ENCODE measurements at places on chromosomes 5 and 9. TPM values are rescaled to one million over a fixed set of nuclear protein-coding genes. Genes with fewer than 3 reads are reported as not detected.
A peak's percentile ranks its signal among the peaks of the same experiment; 100 is the strongest.

- no peak for DNase-seq
These were observed 436.9 kb downstream of the MED10 start for GRCh38 chr5:5941486-5941885.

DNA sequence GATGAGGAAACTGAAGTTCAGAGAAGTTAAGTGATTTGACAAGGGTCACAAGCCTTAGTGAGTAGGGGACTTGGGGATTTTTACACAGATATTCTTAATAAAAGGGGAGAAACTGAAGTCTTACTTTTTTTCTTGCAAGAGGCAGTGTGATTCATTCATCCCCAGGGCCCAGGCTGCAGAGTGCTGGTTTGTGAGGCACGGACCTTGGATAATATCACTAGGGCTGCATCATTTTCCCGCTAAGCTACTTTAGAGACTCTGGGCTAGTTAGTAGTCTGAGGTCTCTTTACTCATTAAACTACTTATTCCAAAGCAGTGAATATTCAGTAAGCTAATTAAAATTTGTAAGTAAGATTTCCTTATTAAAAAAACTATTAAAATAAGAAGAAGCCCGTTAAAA, 195.0 kb downstream of the PBX3 start:
- no peak for DNase-seq

DNA sequence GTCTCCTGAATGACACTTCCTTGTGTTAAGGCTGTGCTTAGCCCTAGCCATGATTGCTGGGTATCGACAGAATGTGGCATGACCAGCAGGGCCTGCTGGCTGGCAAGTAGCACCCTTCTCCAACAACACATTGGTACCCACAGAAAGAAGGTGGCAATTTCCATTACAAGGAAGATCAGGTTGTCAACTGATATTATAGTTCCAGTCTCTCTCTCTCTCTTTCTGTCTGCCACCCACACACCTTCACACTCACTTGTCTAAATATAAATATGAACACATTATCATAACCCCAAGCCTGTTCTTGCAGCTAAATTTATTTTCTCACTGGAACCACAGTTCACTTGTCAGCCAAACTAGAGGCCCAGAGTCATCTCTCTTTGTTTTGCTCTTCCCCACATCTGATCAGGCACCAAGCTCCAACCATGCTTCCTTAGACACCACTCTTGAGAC, 408.1 kb upstream of the PIK3R1 start:
- no peak for DNase-seq

- DNase-seq, result no peak
These were observed 65.8 kb upstream of the COL5A1 start for GRCh38 chr9:134575901-134576176.

- DNase-seq, result no peak
These were observed 9.1 kb upstream of the ANXA2R start for GRCh38 chr5:43049236-43049635.

- DNase-seq, result no peak
These were observed 64.5 kb downstream of the PAM start for GRCh38 chr5:102819634-102820033.

- DNase-seq, result no peak
These were observed 79.3 kb downstream of the PTPN3 start for GRCh38 chr9:109418827-109419226.

DNA sequence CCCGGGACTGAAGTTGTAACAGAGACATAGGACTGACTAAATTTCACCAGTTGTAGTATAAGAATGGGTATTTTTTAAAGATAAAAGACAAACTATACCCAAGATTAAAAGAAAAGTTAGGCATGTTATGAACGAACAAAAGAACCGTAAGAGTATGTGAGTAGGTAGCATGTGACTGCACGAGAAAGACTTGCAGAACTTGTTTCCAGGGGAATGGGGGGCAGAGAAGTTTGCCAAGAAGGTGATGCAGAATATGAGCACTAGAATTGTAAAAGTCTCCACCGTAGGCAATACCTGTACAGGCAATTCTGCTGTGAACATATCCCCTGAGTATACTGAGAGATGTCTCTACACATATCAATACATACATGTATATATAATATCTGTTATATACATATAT, 614.7 kb downstream of the PRELID2 start:
- DNase-seq, result no peak

DNA sequence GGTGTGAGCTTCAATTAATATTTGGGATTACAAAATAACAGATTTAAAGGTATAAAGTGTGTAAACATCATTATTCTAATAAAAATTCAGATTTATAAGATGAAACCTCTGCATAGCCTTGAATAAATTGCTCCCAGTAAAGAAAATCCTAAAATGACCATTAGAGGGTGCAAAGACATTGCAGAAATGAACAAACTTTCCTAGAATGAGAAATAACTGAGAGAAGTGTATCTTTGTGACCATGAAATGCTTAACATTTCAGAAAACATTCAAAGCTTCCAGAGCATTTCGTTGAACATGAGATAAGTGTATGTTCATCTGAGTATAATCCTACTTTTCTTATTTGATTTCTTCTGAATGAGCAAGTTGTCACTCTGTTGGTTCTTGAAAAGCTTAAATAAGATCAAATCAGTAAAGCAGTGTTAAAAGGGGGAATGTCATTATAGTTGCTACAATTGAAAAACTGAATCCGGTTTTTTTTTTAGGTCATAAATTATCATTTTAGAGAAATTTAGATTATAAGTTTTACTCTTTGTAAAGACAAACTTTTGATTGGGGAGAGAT, 24.7 kb upstream of the NUDT12 start:
- DNase-seq, result no peak

GRCh38 chr5:9716838-9717281, 86.7 kb upstream of the TAS2R1 start:
- no peak for DNase-seq

- DNase-seq, result peak; percentile 11
These were observed 41.6 kb upstream of the EXOC3 start for GRCh38 chr5:401146-402034.

DNA sequence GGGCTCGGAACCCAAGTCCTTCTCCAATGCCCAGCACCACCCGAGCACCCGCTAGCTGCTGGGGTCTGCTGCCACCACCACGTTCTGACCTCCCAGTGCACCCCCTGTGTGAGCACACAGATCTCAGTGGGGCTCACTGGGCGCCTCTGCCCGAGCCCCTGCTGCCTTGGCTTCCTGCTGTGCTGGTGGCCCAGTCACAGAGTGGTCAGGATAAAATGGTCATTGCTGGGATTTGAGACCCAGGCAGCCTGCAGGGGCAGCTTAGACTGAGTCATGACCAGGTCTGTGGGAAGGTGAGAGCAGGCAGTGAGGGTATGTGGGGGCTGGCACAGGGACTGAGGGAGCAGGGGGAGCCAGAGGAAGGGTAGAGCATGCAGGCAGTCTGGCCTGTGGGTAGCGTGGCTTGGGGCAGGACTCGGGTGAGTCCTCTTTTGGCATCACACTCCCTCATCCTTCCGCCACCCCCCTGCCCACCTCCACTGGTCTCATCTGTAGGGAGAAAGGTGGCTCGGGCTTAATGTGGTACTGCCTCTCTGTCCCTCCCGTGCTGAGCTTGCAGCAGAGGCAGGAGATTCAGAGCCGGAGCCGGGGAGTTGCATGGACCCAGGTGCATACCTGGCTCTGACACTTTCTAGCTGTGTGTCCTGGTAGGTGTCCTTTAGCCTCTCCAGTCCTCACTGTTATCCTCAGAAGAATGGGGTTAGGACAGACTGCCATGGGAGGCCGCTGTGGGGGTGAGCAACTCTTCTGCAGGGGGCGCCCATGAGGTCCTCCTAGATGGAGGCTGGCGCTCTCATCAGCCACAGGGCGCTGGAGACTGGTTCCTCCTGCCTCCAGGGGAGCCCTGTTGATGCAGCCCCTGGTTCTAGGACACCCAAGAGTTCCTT, 32.1 kb downstream of the USP20 start:
- DNase-seq, result no peak

DNA sequence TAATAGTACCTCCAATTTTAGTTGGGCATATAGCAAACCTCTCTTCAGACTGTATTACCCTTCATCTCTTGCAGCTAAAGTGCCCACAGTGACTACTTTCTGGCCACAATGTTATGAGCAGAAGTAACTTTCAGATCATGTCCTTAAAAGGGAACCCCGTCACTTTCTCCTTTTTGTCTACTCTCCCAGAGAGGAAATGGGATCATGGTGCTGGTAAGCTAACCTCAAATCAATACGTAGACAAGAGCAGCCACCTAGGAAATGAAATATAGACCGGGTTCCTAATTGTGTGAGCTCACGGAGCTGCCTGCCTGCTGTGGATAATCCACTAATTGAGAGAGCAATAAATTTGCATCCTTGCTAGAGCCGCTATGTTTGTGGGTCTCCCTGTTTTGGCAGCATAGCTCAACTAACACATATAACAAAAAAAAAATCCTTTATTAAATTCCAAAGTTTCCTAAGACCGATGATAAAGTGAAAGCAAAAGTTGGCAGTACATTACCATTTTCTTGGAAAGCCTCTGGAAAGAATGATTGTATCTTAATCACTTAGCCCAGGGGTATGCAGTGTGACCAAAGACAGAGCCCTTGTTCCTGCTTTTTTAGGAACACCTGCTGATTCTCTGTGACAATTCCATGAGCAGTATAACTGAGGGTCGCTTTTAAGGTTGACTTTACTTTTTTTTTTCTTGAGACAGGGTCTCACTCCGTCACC, 5.6 kb upstream of the IL7R start:
- DNase-seq, result no peak

DNA sequence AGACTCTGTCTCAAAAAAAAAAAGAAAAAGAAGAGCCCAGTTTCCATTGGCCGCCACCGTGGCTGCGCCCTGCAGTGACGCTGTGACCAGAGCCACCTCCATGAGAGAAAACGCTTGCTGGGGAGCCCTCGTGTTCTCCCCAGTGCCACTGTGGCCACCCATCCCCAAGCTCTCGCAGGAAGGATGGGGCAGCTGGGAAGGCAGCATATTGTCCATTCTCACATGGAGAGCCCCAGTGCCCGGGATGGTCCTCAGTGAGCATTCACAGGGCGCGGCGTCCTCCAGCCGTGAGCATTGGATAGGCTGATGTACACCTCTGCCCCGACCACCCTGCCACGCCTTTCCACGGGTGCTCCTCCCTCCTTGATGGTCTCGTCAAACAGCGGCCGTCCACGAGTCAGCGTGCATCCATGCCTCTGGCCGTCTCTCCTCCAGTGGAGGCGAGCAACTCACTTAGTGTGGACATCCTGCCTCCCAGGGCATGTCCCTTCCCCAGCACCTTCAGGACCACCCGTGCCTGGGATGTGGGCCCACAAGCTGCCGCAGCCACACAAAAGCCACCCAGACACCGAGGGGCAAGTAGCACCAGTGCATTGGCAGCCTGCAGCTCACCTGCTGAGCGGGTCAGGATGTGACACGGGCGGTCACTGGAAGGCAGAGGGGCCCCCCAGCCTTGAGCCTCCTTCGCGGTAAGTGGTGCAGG, 23.4 kb upstream of the SLC6A19 start:
- DNase-seq, result no peak

- no peak for DNase-seq
These were observed 136.4 kb upstream of the PCSK5 start for GRCh38 chr9:75754080-75754479.

GRCh38 chr9:116589392-116590354, 97.4 kb upstream of the TRIM32 start:
- DNase-seq, result no peak

- DNase-seq, result no peak
These were observed 208.4 kb downstream of the PDE4D start for GRCh38 chr5:59685191-59685530.

DNA sequence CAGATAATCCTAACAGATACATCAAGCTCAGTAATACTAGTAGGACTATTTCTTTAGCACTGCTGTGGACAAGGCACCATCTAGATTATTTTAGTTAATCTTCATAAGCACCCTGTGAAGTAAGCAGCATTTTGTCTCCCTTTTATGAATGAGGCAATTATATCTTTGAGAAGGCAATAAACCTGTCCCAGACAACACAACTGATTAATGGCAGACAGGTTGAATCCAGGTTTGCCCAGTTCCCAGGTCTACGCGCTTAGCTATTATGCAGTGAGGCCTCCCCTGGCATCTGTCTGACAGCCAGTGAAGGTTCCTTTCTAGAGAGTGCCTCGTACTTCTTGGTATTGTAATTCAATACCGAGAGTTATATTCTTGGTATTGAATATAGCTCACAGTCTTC, 9.7 kb upstream of the LVRN start:
- no peak for DNase-seq

DNA sequence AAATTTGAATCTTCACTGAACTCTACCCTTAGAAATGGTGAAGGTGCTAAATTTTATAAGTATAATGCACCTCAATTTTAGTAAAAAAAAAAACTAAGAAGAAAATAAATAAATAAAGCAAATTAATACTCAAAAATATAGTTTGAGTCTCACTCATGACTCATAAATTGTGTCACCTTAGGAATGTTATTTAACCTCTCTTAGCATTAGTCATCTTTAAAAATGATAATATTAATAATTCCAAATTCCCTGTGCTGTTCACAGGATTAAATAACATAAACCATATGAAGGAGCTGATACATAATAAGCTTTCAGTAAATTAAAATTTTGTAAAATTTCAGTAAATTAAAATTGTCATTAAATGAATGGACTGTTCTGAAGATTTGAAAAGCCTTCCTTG, 339.8 kb upstream of the RGMB start:
- no peak for DNase-seq

GRCh38 chr9:109953813-109954497, 174.0 kb downstream of the PALM2AKAP2 start:
- no peak for DNase-seq

- no peak for DNase-seq
These were observed 105.1 kb downstream of the INSYN2B start for GRCh38 chr5:169875091-169875728.

- no peak for DNase-seq
These were observed 19.4 kb downstream of the SARDH start for GRCh38 chr9:133718563-133719315.

DNA sequence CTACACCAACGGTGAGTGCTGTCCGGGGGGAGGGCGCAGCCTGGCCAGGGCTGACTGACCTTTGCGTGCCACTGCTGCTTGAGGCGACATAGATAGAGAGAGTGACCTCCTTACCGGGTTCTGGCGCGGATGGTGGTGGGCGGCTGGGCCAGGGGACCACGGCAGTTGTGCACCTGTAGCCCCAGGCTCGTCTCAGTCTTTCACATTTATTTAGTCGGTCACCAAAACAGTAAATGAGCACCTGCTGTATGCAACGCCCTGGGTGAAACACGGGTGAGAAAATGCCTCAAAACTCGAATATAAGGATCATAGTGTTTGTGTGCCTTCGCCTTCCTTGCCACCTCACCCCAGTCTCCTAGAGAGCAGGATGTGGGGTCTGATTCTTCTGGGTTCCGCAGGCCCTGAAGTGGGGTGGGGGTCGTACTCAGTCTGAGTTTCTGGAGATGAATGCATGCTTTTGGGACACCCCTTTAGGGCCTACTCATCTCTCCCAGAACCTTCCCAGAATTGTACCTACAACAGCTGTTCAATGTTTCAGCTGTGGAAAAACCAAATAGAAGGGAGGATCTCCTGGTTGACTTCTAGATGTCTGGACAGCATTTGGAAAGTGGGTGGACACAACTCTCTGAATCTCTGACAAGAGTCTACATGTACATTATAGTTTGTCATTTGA, 714 bp downstream of the SEC24A start:
- no peak for DNase-seq

The PCDHGA5 gene
- total RNA-seq, result 1.1 TPM

The PFN3 gene
- not detected for total RNA-seq

The MGAT4B gene
- 113 TPM for total RNA-seq

The ZNF366 gene
- total RNA-seq, result 2.2 TPM

The NIPAL4 gene
- 74.1 TPM for total RNA-seq

The CDH9 gene
- total RNA-seq, result not detected

The GOLM1 gene
- 9.7 TPM for total RNA-seq

The WWC1 gene
- 23.5 TPM for total RNA-seq

The LCN9 gene
- not detected for total RNA-seq

The PTAR1 gene
- total RNA-seq, result 27.8 TPM

The IFNK gene
- total RNA-seq, result not detected

The SAXO1 gene
- total RNA-seq, result 0.56 TPM

The GRM6 gene
- total RNA-seq, result not detected

The TPRN gene
- total RNA-seq, result 29.2 TPM

The MYOZ3 gene
- not detected for total RNA-seq
